Fibroblast of upper back skin (primary cell): ENCODE measurements at places on chromosomes 6 and 20.

- peak; percentile 99 for DNase-seq
These were observed 59.7 kb upstream of the EEF1A1 start for GRCh38 chr6:73580247-73581149.

DNA sequence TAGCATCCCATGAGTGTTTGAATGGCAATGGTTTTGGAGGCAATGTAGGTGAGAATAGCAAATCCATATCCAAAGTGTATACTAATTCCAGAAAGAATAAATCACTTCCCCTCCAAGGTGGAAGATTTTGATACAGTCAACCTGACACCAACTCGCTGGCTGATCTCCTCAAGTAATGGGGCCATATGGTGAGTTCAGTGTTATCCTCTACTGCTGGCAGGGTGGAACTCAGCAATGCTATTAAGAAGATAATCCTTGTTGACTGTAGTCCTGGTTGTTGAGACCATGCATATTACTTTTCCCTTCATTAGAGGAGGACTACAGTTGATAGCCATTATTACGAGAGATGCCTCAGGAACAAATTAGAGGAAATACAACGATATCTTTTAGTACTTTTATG is 17.8 kb upstream of the HLA-DQB1 start:
- DNase-seq, result no peak

- no peak for DNase-seq
These were observed 238.7 kb downstream of the CDH4 start for GRCh38 chr20:61490721-61491120.

- DNase-seq, result no peak
These were observed 74.9 kb downstream of the ANKEF1 start for GRCh38 chr20:10109641-10110040.

DNA sequence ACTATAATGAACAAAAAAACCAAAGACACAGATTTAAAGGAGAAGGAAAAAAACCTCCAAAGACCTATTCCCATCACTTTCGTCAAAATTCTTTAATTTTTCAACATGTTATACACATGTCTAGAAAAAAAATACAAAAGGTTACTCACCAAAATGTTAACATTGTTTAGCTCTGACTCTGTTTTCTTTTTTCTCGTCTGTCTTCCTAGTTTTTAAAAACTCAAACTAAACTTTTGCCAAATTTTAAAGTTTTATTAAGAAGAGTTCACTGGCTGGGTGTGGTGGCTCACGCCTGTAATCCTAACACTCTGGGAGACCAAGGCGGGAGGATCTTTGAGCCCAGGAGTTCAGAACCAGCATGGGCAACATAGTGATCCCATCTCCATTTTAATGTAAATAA is 10.8 kb downstream of the MCUR1 start:
- DNase-seq, result peak; percentile 13

DNA sequence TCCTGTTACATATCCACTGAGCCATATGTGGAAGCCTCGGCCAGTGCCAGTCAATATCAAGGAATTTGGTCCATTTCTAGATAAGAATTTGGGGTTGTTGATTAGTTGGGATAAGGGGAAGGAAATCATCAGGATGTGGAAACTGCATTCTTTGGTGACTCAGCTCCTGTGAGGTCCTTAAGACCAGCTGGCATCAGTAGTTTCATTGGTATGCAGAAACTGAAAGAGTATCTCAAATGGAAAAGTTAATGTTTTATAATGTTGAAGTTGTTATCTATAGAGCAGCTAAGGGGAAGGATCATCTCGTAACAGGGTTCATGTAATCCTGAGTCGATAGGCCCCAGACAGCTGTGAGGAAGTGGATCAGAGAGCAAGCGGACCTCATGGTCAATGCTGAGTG is 87.9 kb upstream of the PRND start:
- DNase-seq, result peak; percentile 85

- DNase-seq, result no peak
These were observed 74.6 kb downstream of the SULF2 start for GRCh38 chr20:47710665-47711045.

- DNase-seq, result no peak
These were observed 12.6 kb upstream of the ADA start for GRCh38 chr20:44664131-44664530.

GRCh38 chr20:46304361-46304760 is 3.9 kb downstream of the CDH22 start:
- no peak for DNase-seq

- DNase-seq, result peak; percentile 13
These were observed 33.1 kb upstream of the CNKSR3 start for GRCh38 chr6:154543628-154544027.

DNA sequence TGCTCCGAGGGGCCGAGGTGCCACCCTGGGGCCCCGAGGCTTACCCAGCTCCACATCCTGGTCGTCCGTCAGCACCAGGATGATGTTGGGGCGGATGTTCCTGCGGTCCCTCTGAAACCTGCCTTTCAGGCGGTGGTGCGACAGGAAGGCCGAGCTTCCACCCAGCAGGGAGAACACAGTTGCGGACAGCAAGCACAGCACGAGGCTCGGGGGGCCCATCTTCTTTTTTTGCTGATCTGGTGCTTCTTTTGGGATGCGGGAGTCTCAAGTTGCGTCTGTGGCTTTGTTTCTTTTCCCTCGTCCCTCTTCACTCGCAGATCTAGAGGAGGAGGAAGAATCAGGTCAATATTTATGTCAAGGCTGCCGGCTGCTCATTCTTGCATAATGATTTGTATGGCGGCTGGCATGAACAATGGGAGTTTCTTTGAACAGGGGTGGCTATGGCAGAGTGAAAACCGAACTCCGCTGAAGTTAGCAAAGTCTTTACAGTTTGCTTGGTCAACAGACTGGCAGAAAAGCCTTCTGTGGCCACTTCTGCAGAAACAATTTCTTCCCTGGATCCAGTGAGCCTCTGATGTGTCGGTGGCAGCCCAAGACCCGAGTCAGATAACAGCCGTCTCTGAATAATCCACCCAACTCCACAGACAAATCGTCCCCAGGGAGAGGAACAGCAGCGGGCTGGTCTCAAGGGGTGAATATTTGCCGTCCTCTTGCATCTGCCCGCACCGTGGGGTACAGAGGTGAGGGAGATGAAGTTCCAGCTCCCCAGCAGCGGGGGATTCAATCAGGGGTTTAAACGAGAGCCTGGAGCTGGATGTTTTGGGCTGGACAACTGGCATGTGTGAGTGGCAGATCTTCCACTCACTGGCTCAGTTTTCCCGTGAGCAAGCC is 27.9 kb downstream of the SULF2 start:
- DNase-seq, result no peak

- DNase-seq, result no peak
These were observed 4.2 kb downstream of the ADTRP start for GRCh38 chr6:11774426-11774825.

DNA sequence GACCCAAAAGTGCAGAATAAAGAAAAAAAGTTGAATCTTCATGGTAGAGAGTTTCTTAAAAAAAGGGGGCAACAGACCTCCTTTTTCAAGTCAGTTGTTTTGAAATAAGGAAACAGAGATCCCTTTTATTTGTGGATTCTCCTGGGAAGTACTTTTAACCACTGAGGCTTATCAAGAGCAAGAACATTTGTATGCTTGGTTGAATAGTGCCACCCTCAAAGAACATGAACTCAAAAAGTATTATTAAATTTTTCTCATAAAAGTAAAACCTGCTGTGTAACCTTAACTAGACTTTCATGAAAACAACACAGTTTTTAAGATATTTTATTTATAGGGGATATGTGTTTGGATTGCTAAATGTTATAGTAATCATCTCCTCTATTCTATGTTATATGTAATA is at the start of gene DEFB110:
Gene DEFB110 (minus strand): TSS at position 101 of the 400 bp plus-strand sequence. CDS start 59 bp downstream, at position 42.
- DNase-seq, result no peak

GRCh38 chr20:19648024-19648423 is 110.0 kb upstream of the RIN2 start:
- DNase-seq, result no peak

- DNase-seq, result no peak
These were observed 87.9 kb downstream of the KIF13A start for GRCh38 chr6:17899491-17899890.
